C1 segment of cervical spinal cord (tissue), 14 donors: ENCODE measurements at places on chromosomes 12 and 14.

DNA sequence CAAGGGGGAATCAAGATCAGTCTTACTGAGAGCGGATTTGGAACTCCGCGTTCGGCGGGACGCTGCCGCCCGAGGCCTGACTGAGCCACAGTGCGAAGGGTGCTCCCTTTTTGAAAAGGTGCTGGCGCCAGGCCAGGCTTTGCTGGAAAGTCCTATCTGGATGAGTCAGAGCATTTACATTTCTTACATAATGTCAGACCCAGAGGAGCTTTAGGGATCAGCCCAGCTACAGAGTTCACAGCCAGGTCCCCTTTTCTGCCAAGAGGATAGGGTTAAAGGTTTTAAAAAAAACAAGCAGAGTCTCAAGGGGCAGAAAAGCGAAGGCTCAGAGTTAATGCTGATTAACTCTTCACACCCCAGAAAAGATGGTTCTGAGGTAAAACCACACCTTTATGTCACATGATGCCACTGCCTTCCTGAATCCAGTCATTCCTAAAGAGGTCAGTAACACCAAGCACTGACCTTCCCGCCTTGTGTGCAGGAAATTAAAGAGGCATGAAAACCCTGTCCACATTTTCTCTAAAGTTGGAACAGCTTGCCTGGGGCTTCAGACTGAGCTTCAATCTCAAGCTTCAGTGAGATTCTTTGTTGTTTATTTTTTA lies 11.7 kb upstream of the FBXL14 start:
- peak; percentile 69 for DNase-seq

DNA sequence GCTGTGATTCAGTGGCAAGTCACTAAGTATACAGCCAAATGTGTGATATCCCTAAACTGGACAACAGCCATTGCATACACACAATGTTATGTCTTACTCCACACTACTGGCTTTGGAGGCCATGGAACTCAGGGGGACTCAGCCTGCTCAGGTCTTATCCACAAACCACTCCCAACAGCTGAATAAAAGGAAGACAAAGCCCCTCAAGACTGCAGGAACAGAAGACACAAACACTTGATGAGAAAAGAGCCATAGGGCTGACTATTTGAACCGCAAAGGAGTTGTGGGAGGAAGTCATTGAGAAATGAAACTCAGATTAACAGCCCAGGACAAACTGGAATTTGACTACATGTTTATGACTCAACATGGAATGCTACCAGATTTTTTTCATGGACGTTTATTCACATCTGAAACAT lies 40.9 kb downstream of the PTGER2 start:
- no peak for DNase-seq

- DNase-seq, result no peak
These were observed 45.8 kb upstream of the CORO1C start for GRCh38 chr12:108777156-108777555.

- DNase-seq, result no peak
These were observed 42.2 kb upstream of the MANSC4 start for GRCh38 chr12:27822076-27822712.

- no peak for DNase-seq
These were observed 47.4 kb downstream of the TMEM117 start for GRCh38 chr12:43883311-43883710.

DNA sequence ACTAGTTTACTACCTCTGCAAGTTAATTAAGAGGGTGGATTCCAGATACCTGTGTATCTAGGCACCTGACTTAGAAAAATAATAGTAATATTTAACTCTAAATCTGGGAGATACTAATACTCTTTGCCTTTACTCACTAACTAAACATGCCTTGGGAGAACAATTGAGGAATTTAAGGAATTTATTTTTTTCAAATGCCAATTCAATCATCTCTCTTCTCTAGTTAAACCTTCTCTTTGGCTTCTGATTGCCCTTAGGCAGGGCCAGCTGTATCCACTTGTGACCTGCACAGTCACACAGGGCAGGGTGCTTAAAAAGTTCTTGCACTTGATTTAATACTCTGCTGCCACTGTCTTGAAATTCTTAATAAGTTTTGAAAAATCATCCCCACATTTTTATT lies 142.4 kb downstream of the PLCZ1 start:
- DNase-seq, result no peak

DNA sequence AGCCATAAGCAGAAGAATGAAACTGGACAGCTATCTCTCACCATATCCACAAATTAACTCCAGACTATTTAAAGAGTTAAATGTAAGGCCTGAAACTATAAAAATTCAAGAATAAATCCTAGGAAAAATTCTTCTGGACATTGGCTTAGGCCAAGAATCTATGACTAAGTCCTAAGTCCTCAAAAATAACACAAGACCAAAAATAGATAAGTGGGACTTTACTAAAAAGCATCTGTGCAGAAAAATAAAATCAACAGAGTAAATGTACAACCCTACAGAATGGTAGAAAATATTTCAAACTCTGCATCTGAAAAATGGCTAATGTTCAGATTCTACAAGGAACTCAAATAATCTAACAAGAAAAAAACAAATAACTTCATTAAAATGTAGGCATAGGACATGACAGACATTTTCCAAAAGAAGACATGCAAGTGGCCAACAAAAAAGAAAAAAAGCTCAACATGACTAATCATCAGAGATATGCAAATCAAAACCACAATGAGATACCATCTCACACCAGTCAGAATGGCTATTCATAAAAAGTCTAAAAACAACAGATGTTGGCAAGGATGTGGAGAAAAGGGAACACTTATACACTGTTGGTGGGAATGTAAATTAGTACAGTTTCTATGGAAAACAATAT lies 61.0 kb upstream of the PPFIA2 start:
- no peak for DNase-seq

GRCh38 chr12:112096070-112096469 lies 12.5 kb downstream of the NAA25 start:
- no peak for DNase-seq

- DNase-seq, result no peak
These were observed 111.1 kb upstream of the ARHGAP5 start for GRCh38 chr14:31965735-31966598.

DNA sequence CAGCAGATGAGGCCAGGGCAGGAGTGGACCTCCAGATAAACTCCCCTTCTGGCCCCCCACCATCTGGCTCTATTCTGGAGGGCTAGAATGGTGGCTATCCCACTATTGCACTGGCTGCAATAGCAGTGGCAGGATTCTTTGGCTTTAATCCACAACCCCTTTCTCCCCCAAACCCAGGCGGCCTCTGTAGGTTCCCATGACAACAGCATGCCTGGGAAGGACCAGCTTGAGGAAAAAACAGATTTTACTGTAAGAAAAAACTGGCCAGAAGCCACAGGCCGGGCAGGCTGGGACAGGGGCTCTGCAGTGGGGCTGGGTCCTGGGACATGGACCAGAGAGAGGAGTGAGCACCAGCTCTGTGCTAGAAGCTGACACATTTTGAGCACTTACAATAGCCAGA lies 13.6 kb upstream of the ACVR1B start:
- no peak for DNase-seq

GRCh38 chr12:8781381-8782127 lies 40.9 kb upstream of the A2ML1 start:
- no peak for DNase-seq

DNA sequence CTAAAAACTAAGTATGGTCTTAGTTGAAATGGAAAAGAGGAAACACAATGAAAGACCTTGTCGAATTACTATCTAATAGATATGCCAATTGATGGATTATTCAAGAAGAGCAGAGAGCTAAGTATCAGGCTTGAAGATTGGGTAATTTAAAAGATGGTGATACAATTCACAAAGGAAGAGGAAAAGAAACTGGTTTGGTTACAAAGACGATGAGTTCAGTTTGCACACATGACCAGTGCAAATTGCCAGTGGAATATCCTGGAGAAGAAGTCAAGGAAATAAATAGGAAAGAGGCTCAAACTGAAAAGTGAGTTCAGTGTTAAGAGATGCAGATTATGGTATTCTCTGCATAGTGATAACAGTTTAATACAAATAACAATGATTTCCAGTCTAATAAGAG lies 2.5 kb upstream of the RAP1B start:
- DNase-seq, result no peak

GRCh38 chr12:59382282-59383078 lies 213.3 kb upstream of the SLC16A7 start:
- no peak for DNase-seq

DNA sequence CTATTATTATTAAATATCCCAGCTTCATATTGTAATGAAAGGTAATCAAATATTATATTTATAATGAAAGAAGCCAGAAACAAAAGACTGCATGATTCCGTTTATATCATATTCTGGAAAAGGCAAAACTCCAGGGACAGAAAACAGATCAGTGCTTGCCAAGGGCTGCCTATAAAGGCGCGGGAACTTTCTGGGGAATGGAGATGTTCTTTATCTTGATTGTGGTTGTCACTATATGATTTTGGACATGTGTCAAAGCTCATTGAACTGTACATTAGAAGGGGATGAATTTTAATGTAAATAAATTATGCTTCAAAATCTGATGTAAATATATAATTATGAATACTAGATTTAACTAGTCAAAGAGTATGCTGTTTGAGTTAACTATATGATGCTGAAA lies 115.4 kb upstream of the KRAS start:
- no peak for DNase-seq

DNA sequence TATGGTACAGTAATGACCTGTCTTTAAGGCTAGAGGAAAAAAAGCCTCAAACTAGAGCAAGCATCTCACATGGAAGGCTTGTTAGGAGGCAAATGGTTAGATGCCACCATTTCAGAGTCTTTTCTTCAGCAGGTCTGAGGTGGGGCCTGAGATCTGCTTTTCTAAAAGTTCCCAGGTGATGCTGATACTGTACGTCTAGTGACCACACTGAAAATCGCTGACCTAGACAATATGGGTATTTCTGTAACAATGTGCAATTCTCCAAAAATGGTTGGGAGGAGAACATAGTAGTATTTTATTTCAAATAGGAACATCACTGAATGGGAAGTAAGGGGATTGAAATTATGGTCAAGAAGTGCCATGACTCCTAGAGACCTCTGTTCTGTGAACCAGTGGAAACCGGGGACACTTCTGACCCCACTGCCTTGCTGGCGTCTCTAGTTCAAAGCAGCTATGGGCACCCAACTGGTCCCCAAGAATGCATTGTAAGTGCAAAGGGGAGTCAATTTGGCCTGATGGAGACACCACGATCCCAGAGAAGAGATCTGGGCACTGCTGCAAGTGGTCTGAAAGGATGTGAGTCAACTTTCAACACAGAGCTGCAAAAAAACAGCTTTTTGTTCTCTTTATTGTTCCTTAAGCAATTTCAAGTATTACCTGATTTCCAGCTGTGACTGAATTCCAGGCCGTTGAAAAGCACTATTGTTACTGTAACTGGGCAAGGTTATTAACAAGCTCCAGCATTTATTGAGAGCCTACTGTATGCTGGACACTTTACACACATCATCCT lies 54.4 kb upstream of the PLEKHG7 start:
- DNase-seq, result no peak

GRCh38 chr12:98275131-98275475 lies 240.3 kb upstream of the TMPO start:
- DNase-seq, result no peak

DNA sequence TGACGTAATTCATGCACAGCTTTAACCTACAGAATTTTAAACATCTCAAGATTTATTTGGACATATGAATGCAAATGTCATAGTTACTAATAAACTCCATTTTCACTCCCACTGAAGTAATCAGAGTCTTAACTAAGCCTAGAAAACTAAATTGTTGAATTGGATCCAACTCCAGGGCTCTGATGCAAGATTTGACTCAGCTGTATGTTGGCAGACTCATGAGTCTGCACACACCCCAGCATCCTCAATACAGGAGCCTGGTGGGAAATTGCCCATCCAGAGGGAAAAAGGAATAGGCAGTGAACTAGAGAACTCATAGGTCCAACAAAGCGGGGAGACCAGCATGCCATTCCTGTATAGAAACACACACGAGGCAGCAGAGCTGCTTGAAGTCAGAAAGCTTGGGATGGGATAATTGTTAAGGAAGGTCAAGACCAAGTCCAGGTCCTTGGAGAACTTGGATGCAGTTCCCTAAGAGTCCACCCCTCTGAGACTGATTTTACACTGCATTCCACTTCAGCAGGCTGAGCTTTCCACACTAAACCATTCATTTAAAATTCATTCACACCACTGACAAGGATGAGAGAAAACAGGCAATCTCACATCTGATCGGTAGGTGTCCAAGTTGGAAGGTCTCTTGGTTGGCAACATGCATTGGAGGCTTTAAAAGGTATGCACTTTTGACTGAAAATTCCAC lies 14.4 kb downstream of the TMTC1 start:
- peak; percentile 1 for DNase-seq

- no peak for DNase-seq
These were observed 49.0 kb downstream of the MSRB3 start for GRCh38 chr12:65327207-65328076.

GRCh38 chr12:102480406-102480805 lies at the start of gene IGF1:
TSS of gene IGF1 (minus strand) at chr12:102480563. CDS start at chr12:102480381, 182 bp downstream.
- DNase-seq, result no peak

DNA sequence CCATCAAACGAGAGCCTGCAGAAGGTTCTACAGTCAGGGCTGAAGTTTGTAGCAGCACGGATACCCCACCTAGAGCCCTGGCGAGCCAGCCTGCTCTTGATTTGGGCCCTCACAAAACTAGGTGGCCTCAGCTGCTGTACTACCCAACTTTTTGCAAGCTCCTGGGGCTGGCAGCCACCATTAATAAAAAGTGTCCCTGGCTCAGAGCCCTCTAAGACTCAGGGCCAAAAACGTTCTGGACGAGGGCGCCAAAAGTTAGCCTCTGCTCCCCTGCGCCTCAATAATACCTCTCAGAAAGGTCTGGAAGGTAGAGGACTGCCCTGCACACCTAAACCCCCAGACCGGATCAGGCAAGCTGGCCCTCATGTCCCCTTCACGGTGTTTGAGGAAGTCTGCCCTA lies 8.9 kb upstream of the PFDN5 start:
- DNase-seq, result no peak

GRCh38 chr14:71931492-71932228 lies 569 bp upstream of the RGS6 start:
- peak; percentile 36 for DNase-seq

- DNase-seq, result no peak
These were observed 138.4 kb upstream of the CDKN3 start for GRCh38 chr14:54258382-54258781.

DNA sequence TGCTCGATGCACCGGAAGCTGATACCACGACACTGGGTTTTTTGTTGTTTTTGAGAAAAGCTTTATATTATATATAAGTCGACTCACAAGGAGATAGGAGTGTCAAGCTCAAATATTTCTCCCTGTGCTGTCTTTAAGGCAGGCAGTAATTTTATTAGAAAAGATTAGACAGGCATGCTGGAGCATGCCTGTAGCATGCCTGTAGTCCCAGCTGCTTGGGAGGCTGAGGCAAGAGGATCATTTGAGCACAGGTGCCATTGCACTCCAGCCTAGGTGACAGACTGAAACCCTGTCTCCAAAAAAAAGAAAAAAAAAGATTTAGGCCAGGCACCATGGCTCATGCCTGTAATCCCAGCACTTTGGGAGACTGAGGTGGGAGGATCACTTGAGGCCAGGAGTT lies 51.8 kb downstream of the GNS start:
- no peak for DNase-seq

DNA sequence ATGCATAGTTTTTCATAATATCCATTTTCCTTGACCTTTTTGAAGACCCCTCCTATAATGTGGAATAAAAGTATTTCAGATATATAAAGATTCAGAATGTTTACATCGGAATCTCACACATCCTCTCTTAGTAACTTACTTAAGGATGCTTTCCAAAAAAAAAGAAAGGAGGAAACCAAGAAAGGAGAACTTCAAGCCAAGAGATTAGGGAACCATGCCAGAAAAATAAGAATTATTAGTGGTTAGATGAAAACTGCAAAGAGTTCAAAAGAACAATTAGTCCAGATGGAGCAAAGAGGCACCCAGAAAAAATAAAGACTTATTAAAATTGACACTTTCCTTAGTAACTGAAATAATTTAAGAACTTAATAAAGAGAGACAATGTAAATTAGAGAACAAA lies 179.2 kb downstream of the DUSP6 start:
- DNase-seq, result no peak
